ENCODE measurements at places on chromosomes 6 and 20. TPM values are rescaled to one million over a fixed set of nuclear protein-coding genes. Genes with fewer than 3 reads are reported as not detected.

Gene SNAP91
- not detected for total RNA-seq

Gene KCNK5
- total RNA-seq: not detected

Gene GJA1
- 164 TPM for total RNA-seq

Gene CLPSL1
- not detected for total RNA-seq

Gene LY6G6D
- total RNA-seq: not detected

Gene IFT52
- 32.5 TPM for total RNA-seq

Gene DEF6
- 0.05 TPM for total RNA-seq

Gene TTBK1
- total RNA-seq: not detected

Gene GUCA1A
- total RNA-seq: not detected

Measured in SJSA1 (cell line).